ENCODE measurements at places on chromosomes 4 and X.

DNA sequence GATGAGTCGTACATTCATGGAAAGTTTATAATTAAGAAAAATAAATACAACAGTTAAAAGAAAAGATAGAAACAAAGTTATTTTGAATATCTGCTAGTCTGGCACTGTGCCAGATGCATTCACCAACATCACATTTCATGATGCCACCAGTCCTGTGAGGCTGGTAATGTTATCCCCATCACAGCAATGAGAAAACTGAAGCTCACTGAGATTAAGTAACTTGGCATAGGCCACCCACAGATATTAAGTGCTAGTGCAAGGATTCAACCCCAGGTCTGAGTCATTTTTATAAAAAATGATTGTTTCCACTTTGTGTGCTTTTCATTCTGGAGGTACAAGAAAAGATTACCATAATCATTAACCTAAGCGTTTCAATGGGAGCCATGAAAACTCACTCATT lies 65.0 kb upstream of the IL15 start:
- no peak for DNase-seq

GRCh38 chr4:6263526-6264224 lies 6.0 kb upstream of the WFS1 start:
- no peak for DNase-seq

DNA sequence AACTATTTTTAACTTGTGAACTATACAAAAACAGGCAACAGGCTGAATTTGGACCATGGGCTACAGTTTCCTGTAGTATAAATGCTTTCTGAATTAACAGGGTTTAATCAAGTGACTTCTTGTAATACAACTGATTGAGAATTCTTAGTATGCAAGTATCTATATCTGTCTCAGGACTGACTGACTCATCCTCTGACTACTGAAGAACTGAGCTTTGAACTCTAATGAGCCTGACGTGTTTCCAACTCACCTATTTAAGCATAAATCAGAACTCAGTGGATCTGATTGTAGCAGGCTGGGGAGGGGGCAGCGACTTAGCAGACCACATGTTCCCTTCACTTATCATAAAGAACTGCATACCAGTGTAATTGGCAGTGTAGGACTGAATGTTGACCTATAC lies 7.8 kb downstream of the SPATA4 start:
- no peak for DNase-seq

GRCh38 chr4:89196745-89197144 lies 85.4 kb downstream of the TIGD2 start:
- DNase-seq = no peak

DNA sequence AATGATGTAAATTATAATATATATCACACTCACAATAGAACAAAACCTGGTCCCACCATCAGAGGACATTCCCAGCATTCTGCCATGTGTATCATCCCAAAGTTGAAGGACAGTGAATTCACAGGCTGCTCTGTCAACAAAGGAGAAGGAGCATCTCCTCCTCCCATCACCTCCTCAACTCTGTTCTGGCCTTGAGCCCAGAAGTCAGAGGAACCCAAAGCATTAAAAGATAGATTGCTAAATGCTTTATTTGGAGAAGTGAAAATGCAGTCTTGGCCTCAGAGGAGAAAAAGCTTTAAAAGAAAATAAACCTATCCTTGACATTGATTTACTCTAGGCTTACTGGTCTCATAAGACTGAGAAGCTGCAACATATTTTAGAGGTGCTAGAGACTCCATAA lies 268.8 kb upstream of the RASGEF1B start:
- DNase-seq = no peak

GRCh38 chrX:78624426-78624825 lies 34.7 kb downstream of the RTL3 start:
- no peak for DNase-seq

DNA sequence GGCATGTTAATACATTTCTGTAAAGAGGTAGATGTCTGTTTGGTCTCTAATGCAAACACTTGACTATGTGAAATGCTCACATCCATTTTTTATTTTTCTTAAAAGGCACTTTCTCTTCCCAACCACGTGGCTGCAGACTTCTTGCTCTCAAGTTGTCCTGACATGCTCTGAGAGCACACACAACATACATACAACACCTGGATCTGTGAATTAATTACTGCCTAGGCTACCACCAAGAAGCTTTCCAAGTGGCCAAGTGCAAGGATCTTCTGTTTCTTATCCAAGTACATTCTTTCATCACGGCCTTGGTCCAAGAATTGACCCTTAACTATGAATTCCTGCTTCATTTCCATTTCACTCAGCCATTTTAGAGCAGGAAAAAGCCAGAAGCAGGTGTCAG lies 110.8 kb downstream of the SPRY1 start:
- DNase-seq = no peak

GRCh38 chrX:120672389-120672788 lies 42.5 kb upstream of the C1GALT1C1 start:
- DNase-seq = no peak

- no peak for DNase-seq
Observed at GRCh38 chr4:78560296-78560963, 8.9 kb downstream of the ANXA3 start.

- no peak for DNase-seq
Observed at GRCh38 chr4:122826079-122826527, 528 bp upstream of the FGF2 start.

DNA sequence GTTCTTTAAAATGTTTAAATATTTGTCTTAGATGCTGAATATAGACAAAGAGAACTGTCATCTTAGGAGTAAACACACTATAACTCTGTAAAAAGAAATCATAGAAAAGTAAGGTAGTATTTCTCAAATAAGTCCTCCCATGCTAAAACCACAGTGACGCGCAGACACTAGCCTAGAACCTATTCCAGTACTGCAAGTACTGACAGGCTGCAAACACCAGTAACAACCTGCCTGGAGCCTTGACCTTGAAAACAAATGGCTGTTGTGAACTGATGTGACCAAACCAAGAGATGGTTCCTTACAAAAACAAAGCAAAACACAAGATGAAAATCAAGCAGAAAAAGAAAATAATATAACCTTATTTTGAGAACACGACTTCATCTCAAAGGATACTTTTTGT lies 8.5 kb downstream of the TIFA start:
- no peak for DNase-seq

DNA sequence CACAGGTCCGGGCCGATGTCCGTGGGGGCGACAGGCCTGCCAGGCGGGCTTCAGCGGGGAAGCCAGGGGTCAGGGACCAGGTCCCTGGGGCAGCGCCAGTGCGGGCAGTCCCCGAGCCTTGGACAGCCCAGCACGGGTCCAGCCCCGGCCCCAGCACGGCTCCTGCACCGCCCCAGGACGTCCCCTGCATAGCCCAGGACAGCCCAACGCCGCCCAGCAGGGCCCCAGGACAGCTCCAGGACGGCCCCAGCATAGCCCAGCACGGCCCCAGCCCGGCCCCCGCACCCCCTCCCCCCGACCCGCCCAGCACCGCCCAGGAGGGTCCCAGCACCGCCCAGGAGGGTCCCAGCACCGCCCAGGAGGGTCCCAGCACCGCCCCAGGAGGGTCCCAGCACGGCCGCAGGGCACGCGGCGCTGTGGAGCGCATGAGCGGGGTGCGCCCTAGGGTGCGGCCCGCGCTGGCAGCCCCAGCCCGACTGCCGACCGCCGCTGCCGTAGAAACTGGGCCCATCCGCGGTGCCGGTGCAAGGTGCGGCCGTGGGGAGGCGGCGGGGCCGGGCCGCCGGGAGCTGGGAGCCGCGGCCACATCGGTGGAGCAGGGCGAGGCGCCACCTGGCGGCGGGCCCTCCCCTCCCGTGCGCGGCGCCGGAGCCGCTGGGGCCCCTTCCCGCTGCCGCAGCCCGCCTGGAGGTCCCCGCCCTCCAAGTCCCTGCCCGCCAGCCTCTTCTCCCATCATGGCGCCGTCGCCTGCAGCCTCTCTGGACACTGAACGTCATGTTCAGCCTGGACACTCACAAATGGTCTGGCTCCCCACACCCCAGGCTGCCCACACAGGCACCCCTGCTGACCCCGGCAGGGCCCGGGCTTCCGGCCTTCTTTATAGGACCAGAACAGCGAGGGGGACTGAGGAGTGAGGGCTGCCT lies 106.8 kb upstream of the NKX1-1 start:
- DNase-seq = peak; percentile 52

DNA sequence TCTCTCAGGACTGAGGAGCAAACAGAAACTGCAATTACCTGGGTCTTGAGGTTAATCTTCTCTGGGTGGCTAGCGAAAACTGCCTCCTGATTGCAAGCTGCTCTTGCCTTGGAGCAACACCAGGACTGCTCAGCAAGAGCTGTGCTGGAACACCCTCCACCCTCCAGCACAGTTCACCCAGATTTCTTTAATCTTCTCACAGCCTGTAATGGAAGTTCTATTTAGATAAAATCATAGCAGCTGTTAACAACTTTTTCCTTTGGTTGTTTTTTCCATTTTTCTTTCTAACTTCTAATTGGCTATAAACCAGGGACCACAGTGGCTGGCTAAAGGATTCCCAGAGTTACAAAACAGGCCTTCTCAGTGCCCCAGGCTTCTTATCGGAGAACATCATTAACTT lies 36.3 kb downstream of the OPHN1 start:
- no peak for DNase-seq

GRCh38 chr4:158350161-158350560 lies 139.9 kb downstream of the TMEM144 start:
- no peak for DNase-seq

- DNase-seq = peak; percentile 40
Observed at GRCh38 chr4:168509786-168510185, 12.9 kb downstream of the PALLD start.

DNA sequence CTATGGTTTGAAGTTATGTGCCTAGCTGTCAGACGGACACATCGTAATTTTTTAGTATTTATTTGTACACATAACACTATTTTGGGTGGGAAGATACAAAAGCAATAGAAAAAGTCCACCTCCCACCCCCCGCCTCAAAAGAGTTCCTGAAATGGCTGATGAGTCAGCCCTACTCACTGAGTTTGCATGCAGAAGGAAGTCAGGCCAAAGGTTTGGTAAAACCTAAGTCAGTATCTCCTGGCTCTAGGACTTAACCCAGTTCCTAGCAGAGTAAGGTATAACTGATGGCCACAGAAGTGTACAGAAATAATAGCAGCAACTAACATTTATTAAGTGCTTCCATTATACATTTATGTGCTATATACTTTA lies 2.9 kb upstream of the KLHL2 start:
- no peak for DNase-seq

DNA sequence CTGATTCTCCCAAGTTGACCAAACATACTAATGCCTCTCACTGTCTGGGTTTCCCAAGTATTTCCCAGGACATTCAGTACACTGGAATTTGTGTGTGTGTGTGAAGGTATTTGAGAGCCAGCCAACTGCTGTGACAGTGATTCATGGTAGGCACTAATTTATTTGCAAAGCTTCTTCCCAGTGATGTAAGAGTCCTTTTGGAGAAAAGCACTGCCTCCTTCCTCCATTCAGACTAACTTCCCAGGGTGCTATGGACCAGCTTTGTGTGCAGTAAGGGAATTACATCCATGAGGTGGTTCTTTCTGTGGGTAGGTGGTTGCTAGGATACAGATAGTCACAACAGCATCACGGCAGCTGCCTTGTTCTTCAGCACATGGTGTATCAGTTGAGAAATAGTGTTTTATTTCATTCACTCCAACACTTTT lies 8.7 kb downstream of the EGF start:
- DNase-seq = no peak

DNA sequence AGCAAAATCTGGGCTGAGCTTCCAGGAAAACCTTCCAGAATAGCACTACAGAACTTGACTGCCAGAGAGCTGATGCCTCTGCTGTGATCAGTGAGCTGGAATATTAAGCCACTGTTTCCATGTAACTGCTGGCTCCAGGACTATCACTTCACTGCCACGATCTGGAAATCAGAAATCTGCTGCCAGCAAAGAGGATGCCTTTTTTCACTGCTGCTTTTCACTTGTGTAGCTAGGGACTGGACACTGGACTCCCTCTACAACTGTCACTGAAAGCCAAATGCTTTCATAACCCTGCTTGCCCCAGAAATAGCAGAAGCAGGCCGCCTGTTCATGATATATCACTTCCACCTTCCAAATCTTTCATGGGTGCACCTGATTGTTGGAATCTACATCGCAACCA lies 9.4 kb upstream of the AP1S2 start:
- no peak for DNase-seq

- DNase-seq = no peak
Observed at GRCh38 chrX:32084757-32085156, 1012.9 kb upstream of the FTHL17 start.

DNA sequence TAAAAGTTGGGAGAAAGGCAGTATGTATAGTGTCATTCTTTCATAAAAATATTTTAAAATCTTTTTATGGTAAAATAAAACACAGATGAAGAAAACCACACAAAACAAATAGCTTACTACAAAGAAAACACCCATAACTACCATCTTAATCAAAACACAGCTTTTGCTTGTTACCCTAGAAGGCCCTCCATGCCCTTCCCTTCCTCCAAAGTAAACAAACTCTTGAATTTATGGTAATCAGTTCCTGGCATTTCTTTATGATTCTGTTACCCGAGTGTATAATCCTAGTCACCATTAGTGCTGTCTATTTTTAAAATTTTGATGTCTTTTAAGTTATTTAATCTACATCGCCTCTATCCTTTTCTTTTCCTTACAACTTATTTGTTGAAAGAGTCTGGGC lies 170.9 kb downstream of the APBB2 start:
- no peak for DNase-seq

DNA sequence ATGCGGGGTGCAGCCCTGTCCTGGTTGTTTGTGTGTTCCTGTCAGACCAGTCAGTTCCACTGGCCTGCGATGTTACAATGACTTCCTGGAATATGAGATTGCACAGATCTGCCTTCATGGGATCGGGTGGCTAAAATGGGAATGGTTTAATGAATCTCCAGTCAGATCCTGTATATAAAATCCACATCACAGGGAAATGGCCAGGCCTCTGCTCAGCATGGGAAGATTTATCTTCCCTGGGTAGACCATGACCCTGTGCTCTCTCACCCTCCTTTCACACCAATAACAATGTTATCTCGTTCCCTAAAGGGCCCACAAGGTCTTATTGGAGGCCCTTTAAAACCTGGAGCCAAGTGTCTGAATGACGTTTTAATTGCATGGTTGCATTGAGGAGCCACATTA lies 307.4 kb downstream of the RAB28 start:
- no peak for DNase-seq

DNA sequence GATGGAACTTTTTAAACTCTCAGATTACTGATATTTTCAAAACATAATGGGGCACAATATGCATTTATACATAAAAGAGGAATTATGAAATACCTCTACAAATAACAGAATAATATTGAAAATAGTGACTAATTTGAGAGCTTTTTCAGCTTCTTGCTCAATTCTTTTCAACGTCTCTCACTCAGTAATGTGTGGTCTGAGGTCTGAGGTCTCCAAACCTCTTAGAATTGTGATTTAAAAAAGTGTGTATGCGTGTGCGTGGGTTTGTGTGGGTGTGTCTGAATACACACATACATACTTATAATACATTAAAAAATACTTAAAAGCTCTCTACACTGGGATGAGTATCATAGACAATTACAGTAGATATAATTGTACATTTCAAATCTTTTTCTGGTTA lies 7.9 kb downstream of the NDNF start:
- DNase-seq = no peak

Measured in CD4-positive, alpha-beta T cell treated with Interleukin-12 subunit alpha and Interleukin-12 subunit beta, for 1 hour (primary cell).